Heart left ventricle (tissue), 16 donors: ENCODE measurements at places on chromosomes 16 and 17. TPM values are rescaled to one million over a fixed set of nuclear protein-coding genes. Genes with fewer than 3 reads are reported as not detected.

DNA sequence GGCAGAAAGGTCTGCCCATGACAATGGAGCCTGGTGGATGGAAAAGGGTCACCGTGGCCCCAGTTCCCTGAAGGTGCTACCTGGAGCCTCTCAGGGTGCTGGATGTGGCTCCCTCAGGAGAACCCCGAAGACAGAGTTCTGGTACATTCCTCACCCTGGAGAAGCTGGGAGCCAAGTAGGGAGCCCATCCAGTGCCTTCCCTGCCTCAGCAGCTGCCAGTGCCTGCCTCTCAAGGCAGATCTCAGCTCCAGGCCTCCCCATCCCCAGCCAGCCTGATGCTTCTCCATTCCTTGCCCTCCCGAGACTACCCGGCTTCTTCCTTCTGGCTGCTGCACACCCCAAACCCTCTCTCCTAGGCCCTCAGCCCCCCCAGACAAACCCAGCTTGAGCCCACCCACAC, 20.5 kb downstream of the SCGB1C2 start:
- no peak for DNase-seq

DNA sequence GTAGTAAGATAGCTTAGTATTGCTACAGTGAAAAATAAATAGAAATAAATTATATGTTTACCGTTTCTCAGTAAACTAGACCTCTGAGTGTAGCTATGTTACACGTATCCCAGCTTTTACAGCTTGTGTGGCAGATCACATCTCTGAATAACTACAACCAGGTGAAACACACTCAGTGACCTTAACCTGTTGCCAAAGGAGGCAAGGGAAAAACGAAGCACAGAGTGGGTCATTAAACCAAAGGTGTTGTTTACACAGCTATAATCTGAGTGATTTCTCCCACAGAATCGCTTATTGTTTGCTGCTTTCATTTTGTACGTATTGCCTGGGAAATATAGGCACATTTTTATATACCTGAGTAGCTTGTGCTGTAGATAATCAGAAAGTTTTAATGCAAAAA, 688.2 kb upstream of the KIF2B start:
- DNase-seq, result no peak

DNA sequence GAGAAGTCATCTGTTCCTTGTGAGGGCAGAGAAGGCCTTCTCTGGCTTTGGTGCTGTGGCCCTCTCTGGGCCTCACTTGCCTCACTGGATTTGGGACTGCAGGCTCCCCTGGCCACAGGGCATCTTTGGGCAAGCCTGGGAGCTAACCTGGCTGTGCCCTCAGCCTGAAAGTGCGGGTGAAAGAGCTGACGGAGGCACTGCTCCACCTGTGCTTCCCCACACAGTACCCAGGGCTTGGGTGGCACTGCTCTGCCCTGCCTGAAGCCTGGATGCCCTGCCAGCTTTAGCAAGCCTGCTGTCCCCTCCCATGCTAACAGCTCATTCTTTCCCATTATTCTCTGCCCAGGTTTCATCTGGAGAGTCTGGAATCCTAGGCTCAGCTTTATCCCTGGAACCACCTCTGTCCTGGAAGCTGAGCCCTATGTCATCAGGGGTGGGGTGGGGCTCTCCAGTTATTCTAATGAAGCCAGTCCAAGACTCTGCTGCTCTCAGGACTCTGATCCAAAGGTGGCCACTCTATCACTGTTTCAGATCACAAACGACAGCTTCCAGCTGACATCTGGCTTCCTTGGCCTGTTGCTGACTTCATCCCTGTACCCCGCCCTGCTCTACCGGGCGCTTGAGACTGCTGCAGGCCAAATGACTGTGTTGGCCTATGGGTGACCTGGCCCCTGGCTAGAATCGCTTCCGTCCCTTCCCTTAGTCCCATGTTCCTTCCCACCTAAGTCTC, 29.3 kb downstream of the HIC1 start:
- peak; percentile 77 for DNase-seq

DNA sequence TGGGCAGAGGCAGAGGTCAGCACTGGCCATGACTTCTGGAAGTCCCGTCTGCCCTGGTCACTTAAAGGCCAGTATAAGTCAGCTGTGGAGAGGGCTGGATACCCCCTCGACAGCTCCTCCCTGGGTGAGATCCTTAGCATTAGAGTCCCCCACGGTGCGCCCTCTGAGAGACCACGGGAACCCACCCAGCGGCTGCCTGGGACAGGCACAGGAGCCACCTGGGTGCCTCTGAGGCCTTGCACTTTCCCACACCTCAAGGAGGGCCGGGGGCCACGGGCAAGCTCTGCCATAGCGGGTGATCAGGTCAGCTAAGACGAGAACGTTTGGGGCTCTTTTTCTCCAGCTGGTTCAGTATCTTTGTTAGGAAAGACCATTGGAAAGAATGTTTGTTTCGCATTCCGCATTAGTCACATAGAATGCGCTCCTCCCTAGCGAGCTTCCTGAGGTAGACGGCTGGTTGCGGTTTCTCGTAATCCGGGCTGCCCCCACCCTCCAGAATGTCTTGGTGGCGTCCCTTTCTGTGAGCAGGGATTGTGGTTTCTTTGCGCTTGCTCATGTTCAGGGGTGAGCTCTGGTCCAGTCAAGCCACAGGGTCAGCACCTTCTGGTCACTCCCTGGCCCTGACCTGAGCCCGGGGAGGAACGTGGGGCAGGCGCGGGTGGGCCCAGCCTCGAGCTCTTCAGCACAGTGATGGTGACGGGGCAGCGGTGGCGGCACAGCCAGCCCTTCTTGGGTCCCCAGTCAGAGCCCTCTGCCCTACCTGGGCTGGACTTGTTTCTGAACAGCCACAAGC, 25.2 kb downstream of the NME3 start:
- no peak for DNase-seq

DNA sequence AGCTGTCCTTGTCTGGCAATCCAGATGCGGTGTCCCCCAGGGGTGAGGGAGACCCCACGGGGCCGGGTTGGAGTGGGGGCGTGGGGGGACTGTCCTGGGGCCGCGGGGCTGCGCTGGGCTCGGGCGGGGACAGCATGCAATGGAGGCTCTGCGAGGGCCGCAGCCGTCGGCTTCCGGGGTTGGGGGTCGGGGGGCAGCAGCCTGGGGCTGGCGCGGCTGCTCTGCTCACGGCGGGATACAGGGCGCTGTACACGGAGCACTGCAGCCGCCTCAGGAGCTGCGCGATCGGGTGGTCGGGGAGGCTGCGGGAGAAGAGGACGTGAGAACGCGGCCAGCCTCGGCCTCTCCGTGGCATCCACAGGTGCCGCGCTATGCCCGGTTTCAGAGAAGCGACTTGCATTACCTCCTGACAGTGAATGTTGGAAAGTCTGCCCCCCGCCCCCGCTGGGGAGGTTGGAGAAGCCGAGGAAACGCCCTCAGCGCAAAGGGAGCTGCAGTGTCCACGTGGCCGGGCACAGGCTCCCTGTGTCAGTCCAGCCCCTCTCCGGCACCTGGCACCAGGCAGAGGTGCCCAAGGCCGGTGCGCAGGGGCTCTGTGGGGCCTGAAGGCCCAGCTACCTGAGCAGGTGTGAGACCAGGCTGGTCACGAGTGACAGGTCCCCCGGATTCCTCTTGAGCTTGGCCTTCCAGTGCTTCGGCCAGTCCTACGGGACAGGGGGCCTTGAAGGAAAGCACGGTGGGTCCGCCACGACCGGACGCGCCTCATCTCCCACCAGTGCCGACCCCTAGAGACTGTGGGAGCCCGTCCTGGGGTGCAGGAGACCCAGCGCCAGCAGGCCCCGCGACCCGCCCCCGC, 9.4 kb upstream of the SPATA2L start:
- no peak for DNase-seq

CPPED1 gene
- polyA plus RNA-seq, result 6.6 TPM

GRCh38 chr17:35170968-35171771, 23.0 kb downstream of the SLC35G3 start:
- DNase-seq, result no peak
